ENCODE measurements at places on chromosomes 13 and 19.

- no peak for DNase-seq
Observed at GRCh38 chr13:30997697-30998096, 65.2 kb downstream of the TEX26 start.

- DNase-seq: no peak
Observed at GRCh38 chr19:50314724-50315708, 14.2 kb downstream of the KCNC3 start.

- DNase-seq: no peak
Observed at GRCh38 chr13:46866150-46866549, 30.7 kb downstream of the HTR2A start.

GRCh38 chr13:103437651-103438050 lies 371.4 kb upstream of the SLC10A2 start:
- no peak for DNase-seq

DNA sequence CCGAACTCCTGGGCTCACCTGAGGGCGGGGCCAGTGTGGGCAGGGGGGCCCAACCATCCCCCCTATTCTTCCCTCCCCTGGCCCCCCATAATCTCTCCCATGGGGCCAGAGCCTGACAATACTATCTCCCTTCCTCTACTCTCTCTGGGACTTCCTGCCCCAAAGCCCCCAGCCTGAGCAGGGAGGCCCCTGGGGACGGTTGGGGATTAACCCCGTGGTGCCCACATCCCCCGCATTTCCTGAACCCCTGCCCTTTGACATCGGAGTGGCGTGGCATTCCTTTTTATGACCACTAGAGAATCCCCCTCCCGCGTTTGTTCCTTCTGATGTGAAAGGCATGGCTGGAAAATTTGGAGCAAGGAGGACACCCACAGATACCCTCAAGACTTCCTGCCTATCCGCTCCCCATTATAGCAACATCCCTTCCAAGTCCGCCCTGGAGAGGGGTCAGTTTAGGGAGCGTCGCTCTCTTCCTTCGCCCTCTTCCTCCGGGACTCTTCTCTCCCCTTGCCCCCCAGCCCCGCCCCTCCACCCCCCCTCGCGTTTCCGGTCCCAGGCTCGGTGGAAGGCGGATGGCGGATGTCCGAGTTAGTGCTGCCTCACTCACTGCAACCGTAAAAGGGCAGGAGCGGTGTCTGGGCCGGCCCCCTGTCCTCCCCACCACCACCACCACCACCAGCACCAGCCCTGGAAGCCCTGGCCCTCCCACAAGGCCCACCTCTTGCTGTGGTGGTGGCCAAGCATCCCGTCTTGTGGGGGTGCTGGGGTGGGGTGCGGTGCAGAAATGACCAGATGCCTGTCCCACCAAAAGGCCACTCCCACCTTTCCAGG lies 1.8 kb downstream of the VASP start:
- peak; percentile 44 for DNase-seq

- no peak for DNase-seq
Observed at GRCh38 chr13:98172590-98173422, 4.3 kb downstream of the RNF113B start.

GRCh38 chr19:30648866-30649862 lies 277.0 kb downstream of the ZNF536 start:
- no peak for DNase-seq

DNA sequence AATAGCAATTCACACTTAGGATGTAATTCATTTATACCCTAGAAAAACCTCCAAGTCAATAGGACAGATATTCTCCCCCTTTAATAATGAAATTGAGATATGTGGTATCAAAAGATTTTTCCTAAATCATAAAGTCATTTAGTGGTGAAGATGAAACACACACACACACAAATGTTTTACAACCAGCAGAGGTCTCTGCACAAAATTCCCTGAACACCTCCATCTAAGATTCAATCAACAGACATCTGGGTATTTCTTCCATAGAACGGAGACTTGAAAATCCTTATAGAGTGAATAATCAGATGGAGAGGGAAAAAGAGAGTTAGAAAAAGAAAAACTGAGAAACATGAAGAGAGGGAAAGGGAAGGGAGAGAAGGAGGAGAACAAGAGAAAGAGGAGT lies 52.8 kb downstream of the MYCBP2 start:
- no peak for DNase-seq

DNA sequence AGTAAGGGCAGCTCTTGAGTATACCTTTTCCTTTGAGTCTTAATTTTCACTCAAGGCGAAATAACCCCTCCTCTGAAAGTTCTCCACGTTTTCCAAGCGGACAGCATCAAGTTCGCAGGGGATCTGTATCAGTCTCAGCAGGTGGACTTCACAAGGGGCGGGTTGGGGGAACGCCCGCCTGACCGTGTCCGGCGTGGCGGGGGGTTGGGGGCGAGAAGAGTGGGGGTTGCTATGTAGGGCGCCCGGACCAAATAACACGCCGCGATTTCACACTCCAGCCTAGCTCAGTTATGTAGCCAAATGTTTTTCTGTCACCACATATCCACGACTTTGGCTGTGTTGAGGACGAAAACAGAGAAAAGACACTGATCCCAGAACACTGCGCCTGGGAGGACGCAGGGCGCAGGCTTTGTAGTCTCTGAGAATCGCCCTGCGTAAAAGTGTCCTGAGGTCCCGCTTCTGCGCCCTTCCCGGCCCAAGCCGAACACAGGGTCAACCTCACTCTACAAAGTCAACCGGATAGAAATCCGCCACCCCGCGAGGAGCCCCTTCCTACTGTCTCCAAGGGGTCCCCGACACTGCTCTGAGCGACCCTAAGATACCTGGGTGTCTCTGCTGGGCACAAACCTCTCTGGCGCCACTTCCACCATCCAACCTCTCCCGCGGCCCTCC lies 524 bp downstream of the RUBCNL start:
- no peak for DNase-seq

DNA sequence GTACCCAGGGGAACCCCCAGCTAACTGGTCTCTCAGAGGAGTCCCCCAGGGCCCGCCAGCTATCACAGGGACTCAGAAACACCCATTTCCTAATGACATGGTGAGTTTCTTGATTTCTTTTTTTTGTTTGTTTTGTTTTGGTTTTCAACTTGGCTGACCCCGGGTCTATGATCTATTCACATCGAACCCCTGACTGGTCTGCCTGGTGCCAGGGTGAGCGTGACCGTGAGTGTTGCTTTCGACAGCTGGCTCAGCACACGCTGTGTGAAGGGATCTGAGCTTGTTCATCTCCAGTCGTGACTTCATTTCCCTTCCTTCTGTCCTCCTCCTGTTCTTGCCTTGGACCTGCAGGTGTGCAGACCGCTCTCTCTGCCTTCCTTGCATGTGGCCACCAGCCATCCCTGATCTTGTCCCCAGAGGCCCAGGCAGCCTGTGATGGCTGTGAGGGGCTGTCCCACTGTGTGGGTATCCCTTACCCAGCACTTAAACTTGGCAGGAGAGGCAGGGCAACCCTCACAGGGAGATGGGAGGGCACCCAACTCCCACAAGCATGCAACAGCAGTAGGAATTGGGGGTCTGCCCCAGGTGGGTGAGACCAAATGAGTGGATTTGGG lies 26.2 kb downstream of the TMEM161A start:
- no peak for DNase-seq

GRCh38 chr13:80168089-80168850 lies 172.7 kb downstream of the SPRY2 start:
- no peak for DNase-seq

- no peak for DNase-seq
Observed at GRCh38 chr13:74922963-74923362, 559.0 kb downstream of the TBC1D4 start.

GRCh38 chr13:30796132-30796572 lies 60.8 kb downstream of the ALOX5AP start:
- no peak for DNase-seq

GRCh38 chr19:45822716-45823115 lies 7.6 kb upstream of the RSPH6A start:
- DNase-seq: no peak

- DNase-seq: no peak
Observed at GRCh38 chr13:51818781-51819511, 15.0 kb upstream of the DHRS12 start.

DNA sequence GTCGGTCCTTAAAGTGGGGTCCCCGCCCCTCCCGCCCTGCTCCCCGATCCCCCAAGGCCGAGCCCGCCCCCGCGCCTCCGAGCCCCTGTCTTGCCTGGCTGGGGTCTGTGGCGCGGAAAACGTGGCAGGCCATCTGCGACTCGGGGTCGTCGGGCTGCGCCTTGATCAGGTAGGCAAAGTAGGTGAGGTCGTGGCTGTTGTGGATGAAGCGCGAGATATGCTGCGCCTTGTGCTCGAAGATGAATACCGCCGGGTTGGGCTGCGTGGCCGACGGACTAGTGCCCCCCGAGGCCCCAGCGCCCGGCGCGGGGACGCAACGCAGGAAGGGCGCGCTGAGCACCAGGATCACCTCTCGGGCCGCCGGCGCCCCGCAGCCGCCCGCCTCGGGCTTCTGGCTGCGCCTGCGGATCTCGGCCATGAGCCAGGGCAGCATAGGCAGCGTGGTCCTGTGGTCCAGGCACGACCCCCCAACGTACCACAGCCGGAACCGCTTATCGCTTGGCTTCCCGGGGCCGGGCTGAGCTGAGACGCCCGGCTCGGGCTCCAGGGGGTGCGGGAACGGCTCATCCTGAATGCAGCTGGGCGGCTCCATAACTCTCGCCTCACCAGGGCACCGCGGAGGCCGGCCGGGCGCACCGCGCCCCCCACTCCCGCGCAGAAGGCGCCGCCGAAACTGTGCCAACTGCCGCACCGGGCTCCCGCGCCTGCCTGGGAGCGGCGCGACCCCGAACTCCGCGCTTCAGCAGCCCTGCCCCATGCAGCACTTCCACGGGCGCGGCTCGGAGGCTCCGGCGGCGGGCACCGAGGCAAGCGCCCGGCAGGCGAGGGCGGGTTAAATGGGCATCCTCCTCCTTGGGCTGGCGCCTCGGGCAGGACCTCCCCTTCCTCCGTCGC lies 546 bp downstream of the TBC1D4 start:
- peak; percentile 18 for DNase-seq

DNA sequence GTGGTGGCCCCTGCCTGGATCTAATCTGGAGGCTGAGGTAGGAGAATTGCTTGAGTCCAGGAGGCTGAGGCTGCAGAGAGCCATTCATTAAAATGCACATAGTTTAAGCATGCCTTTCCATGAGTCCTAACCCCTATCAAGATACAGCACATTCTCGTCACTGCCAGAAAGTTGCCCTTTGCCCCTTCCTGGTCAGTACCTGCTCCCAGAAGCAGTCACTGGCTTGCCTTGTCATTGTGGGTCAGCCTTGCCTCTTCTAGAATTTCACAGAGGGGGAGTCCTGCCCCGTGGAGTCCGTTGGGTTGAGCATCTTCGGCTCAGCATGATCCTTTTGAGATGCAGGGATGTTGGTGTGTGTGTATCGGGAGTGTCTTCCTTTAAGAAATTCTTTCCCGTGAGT lies 10.8 kb downstream of the BICRA start:
- DNase-seq: no peak

GRCh38 chr19:18291590-18292461 lies 10.4 kb upstream of the JUND start:
- no peak for DNase-seq

DNA sequence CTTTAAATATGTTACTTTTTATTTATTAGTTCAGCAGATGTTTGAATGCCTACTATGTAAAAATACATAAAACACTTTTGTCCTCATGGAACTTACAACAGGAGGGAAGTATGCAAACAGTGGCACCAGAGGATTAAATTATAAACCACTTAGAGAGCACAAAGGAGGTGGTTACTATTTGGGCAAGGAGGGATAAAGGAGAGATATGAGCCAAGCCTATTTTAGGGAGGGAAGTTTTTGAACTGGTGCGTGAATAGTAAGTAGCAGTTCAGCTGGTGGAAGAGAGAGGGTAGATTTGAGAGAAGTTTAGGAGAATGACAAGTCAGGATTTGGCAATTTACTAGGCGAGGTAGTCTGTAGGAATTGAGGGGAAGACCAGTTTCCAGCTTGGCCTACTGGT lies 8.6 kb downstream of the AKAP11 start:
- no peak for DNase-seq

DNA sequence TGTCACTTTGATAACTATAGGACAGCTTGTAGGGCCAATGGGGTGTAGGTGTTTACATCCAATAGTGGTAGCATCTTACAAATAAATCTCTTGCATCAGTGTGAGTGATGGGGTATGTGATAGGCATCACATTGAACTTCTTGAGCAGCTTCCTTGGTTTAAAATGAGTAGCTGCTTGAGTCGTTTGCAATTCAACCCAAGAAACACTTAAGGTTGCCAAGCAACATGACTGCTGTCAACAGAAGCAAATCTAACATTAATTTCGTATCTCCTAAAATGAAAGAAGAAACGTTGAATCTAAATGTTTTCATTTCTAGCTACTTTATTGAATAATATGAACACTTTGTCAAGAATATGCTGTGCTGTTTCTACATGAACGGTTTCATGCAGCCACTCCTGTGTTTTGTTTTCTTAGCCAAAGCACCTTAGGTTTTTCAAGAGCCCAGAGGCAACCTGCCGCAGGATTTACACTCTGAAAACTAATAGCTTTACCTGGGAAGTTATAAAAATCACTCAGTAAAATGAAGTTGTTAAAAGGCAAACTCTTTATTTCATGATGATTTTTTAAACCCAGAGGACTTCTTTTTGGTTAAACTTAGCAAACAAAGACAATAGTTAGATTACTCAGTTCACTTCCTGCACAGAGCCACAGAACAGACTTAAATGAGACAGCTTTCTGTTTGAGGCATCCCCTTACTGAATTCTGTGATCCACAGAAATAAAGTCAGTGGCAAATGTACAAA lies 305.2 kb downstream of the MTUS2 start:
- DNase-seq: peak; percentile 6

DNA sequence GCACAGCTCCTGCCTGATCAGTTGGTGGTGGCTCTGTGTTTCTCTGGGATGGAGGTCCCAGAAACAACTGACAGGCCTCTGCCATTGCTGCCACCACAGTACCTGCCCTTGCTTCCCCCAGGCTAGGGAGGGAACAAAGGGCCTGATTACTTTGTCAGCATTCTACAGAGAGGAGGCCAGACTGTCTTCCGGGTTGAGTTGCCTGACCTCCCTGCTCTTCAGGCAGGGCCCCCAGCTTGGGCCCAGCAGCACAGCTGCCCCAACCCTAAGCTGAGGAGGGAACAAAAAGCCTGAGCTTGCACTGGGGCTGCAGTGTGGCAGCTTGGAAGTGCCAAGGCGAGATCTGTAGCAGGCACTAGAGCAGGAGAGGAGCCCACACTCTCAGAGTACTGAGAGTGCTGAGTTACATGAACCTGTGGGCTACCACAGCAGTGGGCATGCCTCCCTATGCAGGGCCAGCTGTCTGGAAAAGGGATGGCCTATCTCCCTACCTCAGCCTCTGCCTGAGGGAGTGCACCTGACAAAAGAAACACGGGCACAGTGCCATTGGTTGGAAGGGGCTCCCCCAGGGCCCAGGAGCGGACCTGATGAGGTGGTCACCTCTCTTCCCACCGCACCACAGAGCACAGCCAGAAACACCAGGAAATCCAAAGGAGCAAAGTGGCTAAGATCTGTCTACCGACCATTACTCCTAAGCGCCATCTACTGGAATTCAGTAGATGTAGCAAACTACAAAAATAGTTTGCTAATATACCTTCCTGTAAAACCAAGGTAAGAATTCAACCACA lies 24.4 kb downstream of the SLC25A15 start:
- DNase-seq: peak; percentile 47

DNA sequence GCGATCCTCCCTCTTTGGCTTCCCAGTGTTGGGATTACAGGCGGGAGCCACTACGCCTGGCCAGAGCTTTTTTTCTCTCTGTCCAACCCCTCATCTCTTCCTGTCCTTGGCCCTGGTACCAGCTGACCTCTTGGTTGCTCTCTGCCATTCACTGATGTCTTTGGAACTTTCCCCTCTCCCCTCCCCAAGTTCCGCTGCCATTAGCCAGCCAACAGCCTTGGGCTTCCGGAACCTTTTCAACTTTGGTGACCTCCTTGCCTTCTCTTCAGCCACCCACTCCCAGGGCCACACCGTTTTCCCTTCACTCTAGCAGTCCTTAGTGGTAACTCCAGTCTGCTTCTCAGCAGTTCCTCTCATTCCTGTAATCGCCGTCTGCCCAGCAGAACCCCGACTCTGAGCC lies 4.3 kb downstream of the WTIP start:
- DNase-seq: no peak

Data from MM.1S (cell line).